ENCODE measurements at places on chromosomes 13 and 19. TPM values are rescaled to one million over a fixed set of nuclear protein-coding genes. Genes with fewer than 3 reads are reported as not detected.

GRCh38 chr13:70330697-70331361 is 222.6 kb upstream of the KLHL1 start:
- no peak for DNase-seq

GRCh38 chr13:89520468-89520867 is 1827.0 kb upstream of the MIR17HG start:
- DNase-seq = no peak

GRCh38 chr13:100773429-100773828 is 98.8 kb upstream of the TMTC4 start:
- DNase-seq = no peak

DNA sequence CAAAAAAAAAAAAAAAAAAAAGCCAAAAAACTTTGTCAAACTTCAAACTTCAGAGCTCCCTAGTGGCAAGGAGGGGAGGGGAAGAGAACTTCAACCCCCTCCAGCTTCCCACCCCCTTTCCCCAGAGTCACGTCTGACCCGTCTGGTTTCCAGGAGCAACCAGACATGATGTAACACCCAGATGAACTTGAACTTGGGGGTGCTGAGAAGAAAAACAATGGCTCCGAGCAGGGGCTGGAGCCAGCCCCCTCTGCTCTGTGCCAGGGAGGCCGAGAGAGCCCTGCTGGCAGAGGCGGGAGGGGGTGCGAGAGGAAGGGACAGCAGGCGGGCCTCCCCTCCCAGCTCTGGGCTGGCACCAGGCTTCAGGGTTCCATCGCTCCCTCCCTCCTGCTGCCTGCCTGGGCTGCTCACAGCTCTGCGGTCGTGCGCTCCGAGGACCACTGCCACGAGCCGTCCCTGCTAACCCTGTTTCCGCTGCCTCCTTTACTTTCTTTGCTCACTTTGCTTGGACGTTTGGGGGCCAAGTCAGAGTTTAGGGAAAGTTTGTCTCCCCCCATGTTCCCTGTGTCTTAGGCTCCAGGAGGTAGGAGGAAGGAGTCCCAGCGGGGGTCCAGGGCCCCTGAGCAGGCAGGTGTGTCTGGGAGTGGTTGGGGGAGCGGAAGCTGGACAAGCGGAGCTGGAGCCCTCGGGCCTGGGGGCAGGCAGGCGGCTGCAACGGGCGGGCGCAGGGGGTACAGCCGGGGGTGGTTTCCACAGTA is 11.1 kb downstream of the LYL1 start:
- DNase-seq = peak; percentile 59

GRCh38 chr13:48126944-48127830 is 32.3 kb upstream of the MED4 start:
- peak; percentile 71 for DNase-seq

- no peak for DNase-seq
Measured at GRCh38 chr13:99264051-99264450, 5.9 kb upstream of the GPR18 start.

GRCh38 chr13:42760951-42761350 is 20.4 kb upstream of the FAM216B start:
- DNase-seq = no peak

DNA sequence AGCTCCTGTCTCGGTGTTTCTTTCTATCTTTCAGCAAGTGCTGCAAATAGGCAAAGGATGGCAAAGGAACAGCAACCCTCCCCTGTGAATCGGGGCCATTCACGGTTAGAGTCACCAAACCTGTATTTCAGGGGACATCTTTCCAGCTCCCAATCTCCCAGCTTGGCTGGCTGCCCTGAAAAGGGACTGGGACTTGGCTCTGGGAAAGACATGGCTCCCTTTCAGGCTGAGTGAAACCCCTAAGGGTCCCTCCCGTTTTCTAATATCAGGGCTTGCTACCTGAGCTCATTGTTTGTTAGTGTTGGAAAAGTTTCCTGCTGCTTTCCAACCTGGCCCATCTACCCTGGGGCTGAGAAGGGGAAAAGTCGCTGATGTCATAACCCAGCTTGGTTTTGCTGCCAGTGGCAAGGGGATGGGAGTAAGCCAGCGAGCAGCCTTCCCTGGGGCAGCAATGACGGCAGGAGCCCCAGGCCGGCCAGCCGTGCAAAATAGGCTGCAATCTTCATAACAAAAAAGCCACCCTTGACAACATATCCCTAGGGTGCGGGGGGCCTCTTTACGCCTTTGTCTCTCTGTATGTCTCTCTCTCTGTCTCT is 29.9 kb downstream of the SERP2 start:
- DNase-seq = no peak

GRCh38 chr19:6227936-6228325 is 51.8 kb downstream of the MLLT1 start:
- DNase-seq = no peak

- no peak for DNase-seq
Measured at GRCh38 chr13:41995336-41995735, 34.4 kb upstream of the VWA8 start.

DNA sequence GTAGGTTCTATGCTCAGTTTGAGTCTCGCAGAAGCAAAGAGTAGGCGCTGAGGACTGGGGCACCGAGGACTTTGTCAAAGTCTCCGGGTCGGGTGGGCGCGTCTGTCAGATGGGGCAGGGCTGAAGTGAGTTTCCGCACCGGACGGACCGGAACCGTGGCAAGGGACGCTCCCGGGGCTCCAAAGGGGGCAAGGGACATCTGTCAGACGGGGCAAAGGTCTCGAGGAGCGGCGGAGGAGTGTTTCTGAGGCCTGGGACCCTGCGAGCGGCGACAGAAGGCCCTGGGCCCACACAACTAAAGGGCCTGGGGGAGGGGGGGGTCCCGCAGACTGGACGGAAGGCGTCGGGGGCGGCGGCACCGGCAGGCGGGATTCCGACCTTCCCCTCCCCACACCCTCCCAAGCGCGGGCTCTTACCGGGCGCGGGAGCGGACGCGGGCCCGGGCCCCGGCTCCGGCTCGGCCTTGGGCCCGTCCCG is 13.3 kb upstream of the AKAP8L start:
- DNase-seq = peak; percentile 47

- peak; percentile 91 for DNase-seq
Measured at GRCh38 chr19:53927739-53928138, 18.7 kb downstream of the CACNG7 start.

Gene LHFPL6
- 1.7 TPM for total RNA-seq

Gene YJEFN3
- total RNA-seq = 2.6 TPM

Gene MADCAM1
- 0.09 TPM for total RNA-seq

Gene GTF3A
- 78.4 TPM for total RNA-seq

Data from neural progenitor cell (in vitro differentiated cells).